ENCODE measurements at places on chromosomes 6 and 20.

GRCh38 chr6:121932076-121932991, 467.1 kb upstream of the HSF2 start:
- peak; percentile 67 for DNase-seq

- no peak for DNase-seq
These were observed 65.9 kb downstream of the KLHL32 start for GRCh38 chr6:96990462-96990861.

DNA sequence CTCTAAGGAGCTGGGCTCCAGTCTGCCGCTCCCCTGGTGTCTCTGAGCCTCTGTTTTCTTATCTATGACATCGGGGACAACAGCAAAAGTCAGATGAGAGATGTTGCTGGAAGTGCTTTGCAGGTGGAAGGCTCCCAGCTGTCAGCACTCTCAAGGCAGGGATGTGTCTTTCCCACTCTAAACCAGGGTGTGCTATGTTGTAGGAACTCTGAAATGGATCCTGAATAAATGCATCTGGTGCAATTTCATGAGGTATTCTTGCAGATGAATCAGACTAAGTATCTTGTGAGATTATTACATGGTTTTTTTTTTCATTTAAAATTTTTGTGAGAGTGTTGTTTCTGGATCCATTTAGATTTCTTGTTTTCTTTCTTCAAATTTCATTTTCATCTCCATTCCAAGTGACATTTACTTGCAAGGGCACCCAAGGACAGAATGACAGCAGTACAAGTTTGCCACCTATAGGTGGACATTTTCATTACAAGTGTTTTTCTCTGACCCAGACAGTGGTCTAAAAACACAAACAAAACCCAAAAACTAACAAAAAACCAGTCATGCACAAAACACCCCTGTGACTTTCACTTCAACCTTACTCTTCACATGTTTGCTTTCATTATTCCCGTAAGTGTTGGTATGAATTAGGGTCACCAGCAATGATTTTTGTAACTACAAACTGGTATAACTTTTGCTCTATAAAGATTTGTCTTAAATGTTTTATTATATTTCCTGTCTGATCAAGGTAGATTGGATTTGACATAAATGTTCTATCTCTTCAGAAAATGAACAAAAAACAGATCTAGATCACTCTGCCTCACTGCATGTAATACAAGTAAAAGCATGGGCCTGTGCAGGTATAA, 14.7 kb upstream of the SIM1 start:
- no peak for DNase-seq

DNA sequence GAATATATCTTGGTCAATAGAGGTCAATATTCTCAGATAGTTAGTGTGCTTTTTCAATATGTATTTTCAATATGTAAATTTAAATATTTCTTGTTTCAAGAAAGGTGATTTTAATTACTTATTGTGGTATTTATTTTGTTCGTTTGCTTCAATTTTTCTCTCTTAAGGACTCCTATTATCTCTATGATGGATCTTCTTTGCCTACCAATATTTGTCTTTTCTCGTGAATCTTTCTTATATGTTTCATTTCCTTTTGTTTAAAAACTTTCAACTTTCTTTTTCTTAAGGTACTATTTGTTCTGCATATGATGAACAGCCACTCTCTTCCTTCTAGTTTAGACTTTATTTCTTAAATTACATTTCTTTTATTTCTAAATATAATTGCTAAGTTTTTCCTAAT, 46.1 kb upstream of the PSMF1 start:
- DNase-seq, result no peak

- DNase-seq, result no peak
These were observed 76.6 kb upstream of the ARID1B start for GRCh38 chr6:156700440-156701057.

GRCh38 chr6:7650878-7651277, 60.9 kb downstream of the SNRNP48 start:
- no peak for DNase-seq

GRCh38 chr6:166462461-166463135, 79.9 kb upstream of the MPC1 start:
- DNase-seq, result no peak

- DNase-seq, result no peak
These were observed 3.6 kb downstream of the NT5E start for GRCh38 chr6:85453490-85453889.

GRCh38 chr6:100473182-100473581, 8.5 kb upstream of the SIM1 start:
- no peak for DNase-seq

DNA sequence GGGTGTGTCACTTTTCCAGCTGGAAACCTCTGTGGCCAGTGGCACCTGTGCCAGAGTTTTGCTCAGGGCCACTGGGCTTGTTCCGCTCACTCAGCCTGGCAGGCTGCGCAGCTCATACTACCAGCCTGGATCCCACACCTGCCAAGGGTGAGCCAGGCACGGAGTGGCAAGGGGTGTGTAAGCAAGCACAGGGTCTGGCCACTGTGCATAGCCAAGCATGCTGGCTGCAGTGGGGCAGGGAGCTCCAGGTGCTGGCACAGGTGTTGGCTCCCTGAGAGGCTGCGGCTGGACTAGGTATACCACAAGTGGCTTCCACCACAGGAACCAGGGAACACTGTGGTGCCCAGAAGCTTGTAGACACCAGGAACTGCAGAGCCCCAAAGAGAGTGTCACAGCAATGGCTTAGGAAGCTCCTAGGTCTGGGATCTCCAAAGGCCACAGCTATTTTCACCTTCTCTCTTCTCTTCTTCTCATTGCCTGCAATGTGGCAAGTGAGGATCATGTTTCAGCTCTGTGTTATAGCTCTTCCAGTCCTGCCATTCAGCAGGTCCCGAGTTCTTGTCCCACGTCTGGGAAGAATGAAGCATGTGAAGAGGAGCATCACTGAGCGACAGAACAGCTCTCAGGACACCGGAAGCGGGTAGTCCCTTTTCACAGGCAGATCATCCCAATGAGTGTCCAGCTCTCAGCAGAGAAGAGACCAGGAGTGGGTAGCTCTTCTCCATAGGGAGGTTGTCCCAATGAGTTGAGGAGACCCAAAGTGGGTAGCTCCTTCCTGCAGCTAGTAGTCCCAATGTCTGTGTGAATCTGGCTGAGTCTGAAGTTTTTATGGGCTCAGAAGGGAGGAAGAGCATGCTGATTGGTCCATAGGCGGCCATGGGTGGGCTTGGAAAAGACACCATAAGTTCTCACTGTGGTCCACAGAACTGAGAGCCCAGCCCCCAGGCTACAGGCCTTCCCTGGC, 41.3 kb downstream of the WASF1 start:
- DNase-seq, result no peak

DNA sequence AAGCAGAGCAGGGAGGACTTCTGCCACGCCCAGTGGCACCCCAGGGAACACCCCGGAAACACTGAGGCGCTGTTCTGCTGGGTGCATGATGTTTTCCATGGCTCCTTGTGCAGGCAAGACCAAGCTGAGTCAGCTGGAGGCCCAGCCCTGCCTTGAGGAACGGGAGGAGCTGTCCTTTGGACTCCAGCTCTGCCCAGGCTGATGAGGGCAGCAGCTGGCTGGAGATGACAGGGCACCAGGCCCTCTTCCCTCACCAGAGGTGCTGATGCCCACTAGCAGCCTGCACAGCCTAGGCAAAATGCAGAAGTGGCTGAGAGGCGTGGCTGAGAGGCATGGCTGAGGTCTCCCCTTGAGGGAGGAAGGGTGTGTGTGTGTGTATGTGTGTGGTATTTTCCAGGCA, 2.4 kb downstream of the C6orf132 start:
- DNase-seq, result no peak

- no peak for DNase-seq
These were observed 317.5 kb upstream of the MARCKS start for GRCh38 chr6:113539623-113540022.

DNA sequence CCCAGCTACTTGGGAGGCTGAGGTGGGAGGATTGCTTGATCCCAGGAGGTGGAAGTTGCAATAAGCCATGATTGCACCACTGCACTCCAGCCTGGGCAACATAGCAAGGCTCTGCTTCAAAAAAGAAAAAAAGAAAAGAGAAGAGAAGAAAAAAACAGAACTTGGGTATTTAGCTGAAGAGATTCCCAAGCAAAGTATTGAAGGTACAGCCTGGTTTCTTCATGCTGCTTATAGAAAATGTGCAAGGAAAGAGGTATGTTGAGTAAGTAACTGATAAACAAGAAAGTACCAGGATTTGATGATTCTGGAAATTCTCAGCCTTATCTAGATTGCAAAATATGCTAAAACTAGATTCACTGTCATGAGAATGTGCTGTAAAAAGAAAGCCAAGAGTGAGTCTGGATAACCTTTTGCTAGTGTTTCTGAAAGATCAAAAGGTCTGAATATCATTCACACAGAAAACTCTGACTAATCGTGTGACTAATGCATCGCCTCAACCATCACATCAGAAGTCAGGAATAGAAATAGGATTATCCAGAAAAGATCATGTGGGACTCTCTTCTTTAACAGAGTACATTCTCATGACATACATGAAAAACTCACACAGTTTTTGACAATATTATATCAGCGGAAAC, 32.4 kb upstream of the NOP56 start:
- DNase-seq, result peak; percentile 82

DNA sequence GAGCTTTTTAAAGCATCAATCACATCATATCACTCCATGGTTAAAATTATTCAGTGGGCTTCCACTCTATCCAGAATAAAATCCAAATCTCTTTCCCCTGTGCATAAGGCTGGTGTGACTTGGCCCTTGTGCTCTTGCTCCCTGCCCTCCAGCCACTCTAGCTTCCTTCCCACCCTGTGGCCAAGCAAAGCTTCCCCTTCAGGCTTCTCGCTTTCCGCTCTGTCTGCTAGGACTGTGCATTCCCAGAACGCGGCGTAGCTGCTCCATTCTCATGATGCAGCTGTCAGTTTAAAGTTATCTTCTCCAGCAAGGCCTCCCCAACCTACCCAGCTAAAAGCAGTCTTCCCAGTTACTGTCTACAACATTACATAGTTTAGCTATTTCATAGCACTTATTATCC, 19.4 kb upstream of the KCNK16 start:
- no peak for DNase-seq

GRCh38 chr6:54440549-54440948, 132.3 kb downstream of the TINAG start:
- no peak for DNase-seq

DNA sequence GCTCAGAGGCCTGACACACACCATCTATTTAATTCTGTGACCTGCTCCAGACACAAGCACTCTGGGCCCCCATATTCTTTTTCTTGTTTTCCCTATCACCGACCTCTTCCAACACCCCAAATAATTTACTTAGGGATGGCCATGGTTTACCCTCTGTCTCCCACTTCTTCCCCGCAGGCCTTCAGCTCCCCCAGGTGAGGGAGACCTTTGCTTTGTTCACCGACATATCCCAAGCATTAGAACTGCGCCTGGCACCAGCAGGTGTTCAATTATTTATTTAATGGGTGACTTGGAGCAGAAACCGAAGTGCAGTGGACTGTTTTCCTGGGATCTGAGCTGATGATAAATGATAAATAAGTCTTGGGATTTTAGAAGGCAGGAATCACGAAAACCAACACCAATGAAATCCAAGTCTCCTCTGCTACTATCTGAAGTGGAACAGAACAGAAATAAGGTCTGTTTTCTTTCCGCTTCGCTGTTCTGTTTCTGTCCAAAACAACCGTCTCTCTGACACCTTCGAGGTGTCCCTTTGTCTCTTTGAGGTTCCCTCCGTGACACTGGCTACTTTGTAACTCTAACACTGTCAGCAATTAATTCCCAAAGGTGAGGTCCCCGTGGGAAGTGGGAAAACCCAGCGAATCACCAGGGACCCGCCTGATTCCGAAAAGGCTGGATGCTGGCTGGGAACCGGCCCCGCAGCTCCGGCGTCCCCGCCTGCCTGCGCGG, 1.1 kb upstream of the RIN2 start:
- DNase-seq, result no peak

GRCh38 chr20:8777911-8778310, 291.0 kb upstream of the PLCB4 start:
- DNase-seq, result no peak
